CMK (cell line): ENCODE measurements at places on chromosomes 16 and 17.
A peak's percentile ranks its signal among the peaks of the same experiment; 100 is the strongest.

DNA sequence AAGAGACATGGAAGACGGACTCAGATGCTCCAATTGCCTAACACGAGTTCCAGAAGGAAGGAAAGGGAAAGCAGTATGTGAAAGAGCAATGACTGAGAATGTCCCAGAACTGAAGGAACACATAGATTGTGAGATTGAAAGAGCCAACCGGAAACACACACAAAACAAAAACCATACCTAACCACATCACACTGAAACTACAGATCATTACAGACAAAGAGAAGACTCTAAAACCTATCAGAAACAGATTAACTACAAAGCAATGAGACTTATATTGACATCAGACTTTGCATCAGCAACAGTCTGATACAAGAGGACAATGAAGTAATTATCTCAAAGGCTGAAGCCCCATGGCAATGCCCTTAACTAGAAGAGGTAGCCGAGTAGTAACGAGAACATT lies 45.6 kb upstream of the CLEC18B start:
- DNase-seq: no peak

DNA sequence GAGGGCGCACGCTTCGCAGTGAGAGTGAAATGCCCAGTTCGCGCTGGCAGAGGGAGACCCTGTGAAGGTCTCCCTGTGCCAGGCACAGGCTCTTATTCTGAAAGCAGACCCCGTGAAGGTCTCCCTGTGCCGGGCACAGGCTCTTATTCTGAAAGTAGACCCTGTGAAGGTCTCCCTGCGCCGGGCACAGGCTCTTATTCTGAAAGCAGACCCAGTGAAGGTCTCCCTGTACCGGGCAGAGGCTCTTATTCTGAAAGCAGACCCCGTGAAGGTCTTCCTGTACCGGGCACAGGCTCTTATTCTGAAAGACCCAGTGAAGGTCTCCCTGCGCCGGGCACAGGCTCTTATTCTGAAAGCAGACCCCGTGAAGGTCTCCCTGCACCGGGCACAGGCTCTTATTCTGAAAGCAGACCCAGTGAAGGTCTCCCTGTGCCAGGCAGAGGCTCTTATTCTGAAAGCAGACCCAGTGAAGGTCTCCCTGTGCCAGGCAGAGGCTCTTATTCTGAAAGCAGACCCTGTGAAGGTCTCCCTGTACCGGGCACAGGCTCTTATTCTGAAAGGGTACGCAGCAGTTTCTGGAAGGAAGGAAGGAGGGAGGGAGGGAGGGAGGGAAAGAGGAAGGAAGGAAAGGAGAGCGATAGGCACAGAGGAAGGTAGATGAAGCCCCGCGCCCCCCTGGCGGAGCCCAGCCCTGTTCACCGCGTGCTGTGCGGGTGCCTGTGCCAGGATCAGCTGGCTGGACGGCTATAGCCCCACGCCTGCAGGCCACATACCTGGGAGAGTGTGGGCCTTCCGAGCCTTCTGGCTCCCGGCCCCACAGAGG lies 55.3 kb downstream of the WDR45B start:
- DNase-seq: peak; percentile 73

GRCh38 chr17:228951-229708 lies 47.7 kb upstream of the DOC2B start:
- no peak for DNase-seq

DNA sequence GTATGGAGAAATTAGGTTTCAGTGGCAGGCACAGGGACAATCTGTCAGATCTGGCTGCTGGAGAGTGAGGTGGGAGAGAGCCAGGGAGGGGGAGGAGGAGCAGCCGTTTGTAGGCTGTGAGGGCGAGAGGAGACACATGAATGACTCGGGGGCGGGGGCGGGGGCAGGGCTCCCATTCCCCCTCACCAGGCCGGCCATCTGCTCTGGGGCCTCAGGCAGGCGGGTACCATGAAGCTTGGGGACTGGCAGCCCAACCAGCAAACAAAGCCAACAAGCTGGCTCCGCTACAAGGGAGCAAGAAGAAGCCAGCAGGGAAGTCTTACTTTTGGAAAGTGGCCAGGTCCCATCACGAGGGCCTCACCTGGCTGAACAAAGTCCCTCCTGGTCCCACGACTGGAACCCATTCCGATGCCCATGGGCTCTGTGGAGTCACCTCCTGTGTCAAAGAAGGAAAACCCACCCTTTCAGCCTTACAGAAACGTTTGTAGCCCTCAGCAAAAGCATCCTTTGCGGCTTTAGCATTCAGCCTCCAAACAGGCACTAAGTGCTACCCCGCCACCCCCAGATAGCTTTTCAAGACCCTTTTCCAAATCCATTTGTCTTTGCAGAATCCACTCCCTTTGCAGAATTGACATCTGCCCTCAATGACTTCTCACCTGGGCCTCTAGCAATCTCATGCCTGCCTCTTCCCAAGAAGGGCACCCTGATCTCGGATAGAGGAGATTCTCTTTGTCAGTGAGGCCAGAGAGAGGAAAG lies 9.2 kb upstream of the SSTR2 start:
- no peak for DNase-seq

GRCh38 chr16:12314653-12315185 lies 338.2 kb downstream of the SNX29 start:
- no peak for DNase-seq

GRCh38 chr17:73595479-73595878 lies 48.8 kb downstream of the SDK2 start:
- DNase-seq: no peak

DNA sequence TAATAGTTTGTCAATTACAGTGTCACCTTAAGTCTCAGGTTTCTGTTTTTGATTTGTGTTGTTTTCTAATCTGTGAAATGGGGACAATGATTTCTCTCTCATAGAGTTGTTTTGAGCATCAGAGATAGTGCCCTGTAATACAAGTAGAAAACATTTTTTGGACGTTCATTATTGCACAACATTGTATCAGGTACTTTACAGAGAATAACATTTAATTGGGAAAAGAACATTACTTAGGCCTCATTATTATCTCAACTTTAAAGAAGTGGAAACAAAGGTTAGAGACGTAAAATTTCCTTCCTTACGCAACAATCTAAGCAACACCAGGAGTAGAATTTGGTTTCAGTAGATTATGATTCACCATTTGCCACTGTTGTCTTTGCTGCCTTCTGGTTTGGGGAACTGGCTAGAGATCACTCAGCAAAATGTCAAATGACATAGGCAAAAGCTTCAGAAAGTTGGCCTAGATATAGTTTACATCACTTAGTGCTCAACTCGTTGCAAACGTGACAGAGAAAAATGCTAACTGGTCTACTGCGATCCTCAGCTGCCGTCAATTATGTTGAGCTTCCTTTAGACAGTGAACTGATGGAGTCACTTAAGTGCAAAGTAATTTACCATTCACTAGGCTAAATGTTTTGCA lies 1026.8 kb downstream of the CDH11 start:
- no peak for DNase-seq

DNA sequence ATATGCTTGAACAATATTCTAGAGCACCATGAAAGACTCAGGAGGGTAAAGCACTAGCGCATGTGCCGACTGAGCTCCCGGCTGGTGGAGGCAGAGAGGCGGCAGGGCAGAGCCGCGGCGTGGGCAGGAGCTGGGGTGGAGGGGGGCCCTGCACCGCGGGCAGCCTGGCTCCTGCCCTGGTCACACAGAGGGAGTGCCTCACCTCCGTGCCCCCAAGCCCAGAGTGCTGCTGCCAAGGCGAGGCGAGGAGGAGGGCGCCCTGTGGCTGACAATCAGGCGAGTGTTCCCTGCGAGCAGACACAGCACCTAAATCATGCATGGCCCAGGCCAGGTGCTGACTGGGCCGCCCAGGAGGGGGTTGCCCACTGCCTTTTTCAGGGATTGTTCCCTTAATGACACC lies 105.8 kb upstream of the TNRC6C start:
- DNase-seq: no peak

DNA sequence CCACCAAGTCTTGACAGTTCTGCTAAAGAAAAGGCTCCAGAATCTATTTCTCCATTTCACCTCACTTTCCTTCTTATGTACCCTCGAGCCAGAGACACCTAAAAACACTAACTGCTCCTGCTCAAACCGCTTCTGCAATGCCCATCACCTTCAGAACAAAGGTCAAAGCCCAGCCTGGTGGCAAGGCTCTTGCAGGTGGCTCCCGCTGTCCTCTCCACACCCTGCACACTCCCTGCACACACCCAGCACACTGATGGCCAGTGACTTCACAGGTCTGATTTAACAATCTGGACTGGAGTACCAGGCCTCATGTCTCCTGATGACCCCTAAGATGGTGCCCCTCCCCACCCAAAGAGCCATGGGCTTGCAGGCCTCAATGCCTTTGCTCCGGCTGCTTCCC lies 9.8 kb upstream of the C17orf113 start:
- DNase-seq: no peak

GRCh38 chr17:60640503-60640902 lies 37.1 kb upstream of the BCAS3 start:
- peak; percentile 11 for DNase-seq

DNA sequence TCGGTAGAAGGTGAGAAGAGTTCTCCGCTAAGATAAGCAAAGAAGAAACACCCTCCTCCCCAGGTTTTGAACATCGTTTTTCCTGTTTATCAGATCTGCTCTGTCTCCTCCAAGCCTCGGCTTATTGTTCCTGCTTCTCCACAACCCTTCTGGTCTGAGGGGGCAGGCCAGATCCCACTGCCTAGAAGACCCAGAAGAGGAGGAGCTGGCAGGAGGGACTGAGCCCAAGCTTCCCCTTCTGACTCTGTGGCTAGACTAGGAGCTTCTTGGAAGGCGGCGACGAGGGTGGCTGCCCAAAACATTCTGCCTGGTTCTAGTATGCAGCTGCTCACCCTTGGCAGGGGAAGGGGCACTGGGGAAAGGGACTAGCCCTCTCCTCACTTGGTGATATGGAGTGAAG lies 5.2 kb upstream of the HOXB5 start:
- no peak for DNase-seq

- DNase-seq: no peak
Observed at GRCh38 chr17:68383443-68384321, 73.6 kb downstream of the WIPI1 start.

DNA sequence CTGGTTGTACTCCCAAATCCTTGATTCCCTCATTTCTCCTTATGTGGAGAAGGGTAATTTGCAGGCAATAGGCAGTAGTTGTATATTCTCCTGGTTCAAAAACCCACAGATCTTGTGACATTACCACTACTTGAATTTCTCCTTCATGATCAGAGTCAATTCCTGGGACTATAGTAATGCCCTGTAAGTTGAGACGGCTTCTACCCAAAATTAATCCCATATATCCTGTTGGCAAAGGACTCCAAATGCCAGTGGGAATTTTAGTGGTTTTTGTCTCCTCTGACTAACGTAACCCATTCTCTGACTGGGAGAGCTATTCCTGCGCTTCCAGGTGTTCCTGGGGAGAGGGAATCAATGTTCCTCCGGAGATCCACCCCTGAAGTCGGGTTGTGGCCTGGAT lies 11.6 kb upstream of the ZNF689 start:
- DNase-seq: no peak

DNA sequence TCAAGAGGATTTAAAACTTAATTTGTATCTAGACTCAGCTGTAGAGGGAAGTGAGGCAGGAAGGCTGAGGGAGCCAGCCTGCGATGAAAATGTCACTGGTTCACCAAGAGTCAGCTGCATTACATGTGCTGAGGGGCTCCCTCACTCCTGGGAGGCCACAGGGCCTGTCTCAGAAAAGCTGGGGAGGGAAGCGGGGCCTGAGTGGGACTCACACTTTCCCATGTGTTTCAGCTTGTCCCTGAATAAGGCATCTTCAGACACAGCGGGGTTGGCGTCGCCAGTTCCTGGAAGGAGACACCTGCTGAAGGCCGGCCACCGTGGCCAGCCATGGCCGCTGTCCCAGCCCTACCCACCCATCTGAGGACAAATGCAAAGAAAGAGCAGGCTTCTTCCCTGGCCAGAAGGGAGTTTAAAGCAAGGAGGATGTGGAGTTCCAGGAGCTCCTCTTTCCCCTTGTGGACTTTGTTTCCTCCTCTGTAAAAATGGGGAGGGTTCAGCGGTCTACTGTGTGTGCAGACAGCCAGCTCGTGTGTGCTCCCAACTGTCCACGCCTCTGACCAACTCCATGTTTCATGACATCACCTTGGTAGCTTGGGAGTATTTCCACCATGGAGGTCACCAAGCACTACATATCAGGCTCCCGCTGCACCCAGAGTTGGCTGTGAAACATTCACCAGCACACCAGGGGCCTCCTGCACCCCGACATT lies 19.2 kb upstream of the MRPS23 start:
- DNase-seq: no peak

- DNase-seq: no peak
Observed at GRCh38 chr17:82783498-82783897, 31.6 kb downstream of the TBCD start.

DNA sequence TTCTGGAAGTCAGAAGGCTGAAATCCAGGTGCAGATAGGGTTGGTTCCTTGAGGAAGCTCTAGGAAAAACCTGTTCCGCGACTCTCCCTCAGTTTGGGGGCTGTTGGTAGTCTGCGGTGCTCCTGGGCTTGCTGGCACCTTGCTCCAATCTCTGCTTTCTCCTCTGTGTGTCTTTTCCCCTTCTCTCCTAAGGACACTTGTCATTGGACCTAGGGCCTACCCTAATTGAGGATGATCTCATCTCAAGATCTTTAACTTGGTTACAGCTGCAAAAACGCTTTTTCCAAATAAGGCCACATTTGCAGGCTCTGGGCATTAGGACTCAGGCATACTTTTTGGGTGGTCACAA lies 12.9 kb upstream of the CACNG4 start:
- DNase-seq: no peak

DNA sequence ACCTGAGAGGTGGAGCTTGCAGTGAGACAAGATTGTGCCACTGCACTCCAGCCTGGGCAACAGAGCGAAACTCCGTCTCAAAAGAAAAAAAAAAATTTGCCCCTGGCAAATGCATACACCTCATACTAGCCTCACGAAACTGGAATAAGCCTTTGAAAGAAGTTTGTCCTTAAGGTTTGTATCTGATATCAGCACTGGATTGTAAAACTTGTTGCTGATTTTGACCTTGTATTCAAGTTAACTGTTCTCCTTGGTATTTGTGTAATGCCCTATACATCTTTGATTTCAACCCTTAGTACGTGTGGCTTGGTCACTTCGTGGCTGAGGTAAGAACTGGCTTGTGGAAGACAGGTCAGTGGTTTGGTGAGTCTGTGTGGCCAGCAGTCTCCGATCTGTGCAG lies 6.2 kb upstream of the FLCN start:
- DNase-seq: no peak

DNA sequence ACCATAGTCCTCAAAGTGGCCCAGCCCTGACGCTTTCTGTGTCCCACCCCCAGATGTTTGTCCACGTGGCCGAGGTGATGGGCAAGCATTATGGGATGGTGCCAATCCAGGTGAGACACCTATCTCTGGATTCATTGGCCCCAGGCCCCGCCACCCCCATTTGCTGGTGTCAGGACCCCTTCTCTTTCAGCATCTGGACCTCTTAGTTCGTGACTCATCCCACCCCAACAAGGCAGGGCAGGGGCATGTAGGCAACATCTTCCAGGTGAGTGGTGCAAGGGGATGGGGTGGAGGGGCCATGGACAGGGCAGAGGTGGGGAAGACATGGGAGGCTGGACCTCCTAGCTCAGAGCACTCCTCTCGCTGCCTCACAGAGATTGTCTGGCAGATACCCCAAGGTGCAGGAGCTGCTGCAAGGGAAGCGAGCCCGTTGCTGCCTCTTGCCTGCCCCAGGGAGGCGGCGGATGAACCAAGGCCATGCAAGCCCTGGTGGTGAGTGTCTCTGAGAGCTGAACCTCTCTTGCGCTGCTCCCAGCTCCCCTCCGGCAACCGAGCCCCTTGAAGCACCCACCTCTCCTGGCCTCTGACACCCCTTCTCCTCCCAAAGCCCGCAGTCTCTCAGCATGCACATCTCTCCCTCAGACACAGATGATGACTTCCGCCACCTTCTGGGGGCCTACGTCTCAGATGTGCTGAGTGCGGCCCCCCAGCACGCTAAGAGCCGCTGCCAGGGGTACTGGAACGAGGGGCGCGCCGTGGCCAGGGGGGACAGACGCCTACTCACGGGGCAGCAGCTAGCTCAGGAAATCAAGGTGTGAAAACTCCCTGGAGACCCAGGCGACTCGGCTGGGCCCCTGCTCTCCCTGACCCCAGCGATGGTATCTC lies 3.6 kb downstream of the RNF112 start:
- DNase-seq: no peak
